ENCODE measurements at places on chromosomes 3 and 15.
A peak's percentile ranks its signal among the peaks of the same experiment; 100 is the strongest.

DNA sequence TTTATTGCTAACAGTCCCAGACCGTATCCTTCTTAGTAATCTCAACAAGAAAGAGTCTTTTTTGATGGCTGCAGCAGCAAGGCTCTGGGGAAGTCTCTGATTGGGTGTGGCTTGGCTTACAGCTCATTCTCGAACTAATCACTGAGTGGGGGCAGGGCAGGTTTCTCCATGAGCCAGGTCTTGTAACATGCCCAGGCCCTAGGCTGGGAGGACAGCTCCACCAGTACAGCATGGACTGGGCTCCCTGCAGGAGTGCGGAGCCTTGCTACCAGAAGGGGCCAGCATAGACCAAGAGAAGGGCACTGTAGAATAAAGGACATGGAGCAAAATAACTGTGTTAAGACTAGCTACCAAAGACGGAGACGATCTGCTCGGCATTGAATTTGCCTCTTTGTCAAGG is 7.2 kb downstream of the CD276 start:
- peak; percentile 1 for DNase-seq

DNA sequence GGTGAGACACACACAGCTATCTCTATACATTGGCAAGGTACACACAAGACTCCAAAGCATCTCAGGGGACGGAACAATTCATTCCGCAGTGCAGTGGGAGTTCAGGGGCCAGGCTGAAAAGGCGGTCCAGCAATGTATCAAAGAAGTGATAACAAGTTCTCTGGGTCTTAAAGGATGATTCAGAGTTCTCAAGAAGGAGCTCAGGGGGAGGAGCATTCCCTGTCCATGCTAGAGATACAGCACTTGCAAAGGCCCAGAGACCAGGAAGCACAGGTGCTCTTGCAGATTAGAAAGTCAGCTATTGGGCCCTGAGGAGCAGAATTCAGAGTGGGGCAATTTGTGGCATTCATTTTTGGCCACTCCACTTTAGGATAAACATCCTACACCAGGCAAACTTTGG is 34.9 kb downstream of the MECOM start:
- peak; percentile 36 for DNase-seq

GRCh38 chr15:56342653-56343052 is 22.6 kb upstream of the TEX9 start:
- DNase-seq: peak; percentile 97

DNA sequence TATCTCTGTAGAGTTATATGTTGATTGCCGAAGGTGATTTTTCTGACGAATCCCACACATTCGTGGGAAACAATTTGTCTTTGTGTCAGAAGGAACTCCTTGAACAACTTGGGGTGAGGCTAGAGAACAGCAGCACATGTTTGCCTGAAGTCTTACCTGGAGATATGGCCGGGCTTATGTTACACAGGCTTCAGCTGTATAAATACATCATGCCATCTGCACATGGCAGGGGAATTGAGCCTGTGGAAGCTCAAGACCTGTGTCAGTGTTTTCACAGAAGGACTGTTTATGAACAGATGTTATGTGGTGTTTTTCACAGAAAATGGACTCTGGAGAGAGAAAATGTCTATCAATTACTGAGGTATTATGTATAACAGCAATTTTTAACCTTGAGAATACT is 203.6 kb upstream of the MDFIC2 start:
- DNase-seq: peak; percentile 6

- DNase-seq: no peak
These were observed 234.8 kb downstream of the PDZRN3 start for GRCh38 chr3:73389928-73390327.

DNA sequence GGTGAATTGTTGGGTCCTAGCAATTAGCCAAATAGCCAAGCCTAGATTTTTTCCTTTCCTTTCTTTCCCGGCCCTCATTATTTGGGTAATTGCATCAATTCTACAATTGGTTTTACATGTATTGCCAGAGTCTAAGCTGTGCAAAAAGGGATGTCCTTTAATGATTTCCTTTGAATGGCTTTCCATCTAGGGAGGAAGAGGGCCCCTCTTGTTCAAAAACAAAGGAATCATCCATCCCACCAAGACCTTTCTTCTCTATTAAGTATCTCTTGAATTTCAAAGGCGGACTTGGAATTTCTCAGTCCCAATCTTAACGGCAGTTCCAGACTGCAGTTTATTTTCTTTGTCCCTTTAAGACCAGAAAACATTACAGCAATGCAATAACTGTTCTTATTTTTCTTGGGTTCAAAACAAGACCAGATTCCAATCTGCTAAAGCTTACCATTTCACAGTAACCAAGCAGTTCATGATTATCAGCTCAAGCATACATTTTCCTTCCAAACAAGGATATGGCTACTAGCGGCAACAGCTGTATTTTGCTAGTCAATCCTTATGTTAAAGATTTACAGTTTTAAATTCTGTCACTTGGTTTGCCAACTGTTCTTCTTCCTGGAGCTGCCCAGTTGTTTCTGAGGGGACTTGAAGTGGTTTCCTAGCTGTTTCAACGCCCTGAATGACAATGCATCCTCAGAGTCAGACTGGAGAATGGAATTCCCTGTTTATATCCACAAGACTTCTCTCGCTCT is 91.4 kb upstream of the LRIG1 start:
- DNase-seq: no peak

DNA sequence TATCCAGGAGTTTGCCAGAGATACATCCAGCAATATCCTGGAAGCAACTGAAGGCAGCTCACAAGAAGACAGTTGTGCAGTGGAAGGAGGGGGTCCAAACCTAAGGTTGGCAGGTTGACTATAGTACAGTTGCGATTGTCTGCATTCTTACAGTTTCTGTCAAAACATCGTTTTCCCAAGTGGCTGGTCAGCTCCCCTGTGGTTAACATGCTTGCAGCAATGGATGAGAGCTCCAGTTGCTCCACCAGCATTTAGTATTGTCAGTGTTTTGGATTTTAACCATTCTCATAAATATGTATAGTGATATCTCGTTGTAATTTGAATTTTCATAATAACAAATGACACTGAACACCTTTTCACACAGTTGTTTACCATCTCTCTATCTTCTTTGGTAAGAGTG is 31.5 kb downstream of the KLF13 start:
- DNase-seq: no peak

DNA sequence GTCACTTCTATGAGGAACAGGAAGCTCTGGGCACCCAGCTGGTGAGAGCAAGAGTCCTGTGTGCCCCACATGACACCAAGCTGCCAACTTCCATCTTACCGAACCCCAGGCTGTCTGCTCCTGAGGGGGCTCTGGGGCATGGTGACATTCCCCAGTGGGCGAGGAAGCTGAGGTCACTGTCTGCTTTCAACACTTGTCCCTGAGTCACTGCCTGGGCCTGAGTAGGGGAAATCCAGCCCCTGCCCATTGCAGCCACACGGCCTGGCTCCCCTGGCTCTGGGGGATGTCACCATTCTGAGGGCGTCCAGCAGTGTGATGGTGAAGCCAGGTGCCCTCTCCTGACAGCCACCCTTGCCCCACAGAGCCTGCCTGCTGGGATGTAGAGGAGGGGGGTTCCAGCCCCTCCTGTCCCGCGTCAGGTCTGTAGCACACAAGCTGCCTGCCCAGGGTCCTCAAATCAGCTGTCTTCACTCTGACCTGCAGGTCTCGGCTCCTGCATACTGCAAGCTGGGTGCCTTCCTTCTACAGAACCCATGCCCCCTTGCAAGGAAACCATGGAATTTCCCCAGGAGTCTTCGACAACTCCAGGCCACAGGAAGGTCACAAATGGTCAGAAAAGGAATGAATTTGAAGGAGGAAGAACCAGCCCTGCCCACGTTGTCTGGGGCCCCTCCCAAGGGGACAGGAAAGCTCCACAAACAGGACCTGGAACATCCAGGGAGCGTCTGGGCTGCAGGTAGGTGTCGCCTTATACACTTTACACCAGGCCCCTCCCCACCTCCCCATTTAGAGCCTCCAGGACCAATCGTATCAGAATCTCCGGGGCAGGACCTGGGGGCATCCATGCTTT is 69.9 kb upstream of the GATM start:
- no peak for DNase-seq

GRCh38 chr15:94066046-94066445 is 165.3 kb upstream of the MCTP2 start:
- no peak for DNase-seq

DNA sequence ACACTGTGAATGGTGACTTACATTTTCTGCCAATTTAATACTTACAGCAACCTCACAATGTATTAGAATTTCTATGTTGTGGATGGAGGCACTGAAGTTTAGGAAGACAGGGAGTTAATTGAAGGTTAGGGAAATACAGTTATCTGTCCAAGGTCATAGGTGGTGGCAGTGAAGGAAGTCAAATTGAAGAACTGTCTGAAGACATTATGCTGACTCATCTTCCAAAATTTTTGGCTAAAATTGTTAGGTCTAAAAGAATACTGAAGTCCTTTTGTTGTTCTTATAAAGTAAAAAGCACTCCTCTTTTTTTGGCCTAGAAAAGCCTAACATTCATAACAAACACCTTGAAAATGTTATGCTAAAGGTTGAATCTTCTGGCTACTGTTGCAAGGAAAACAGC is 27.7 kb downstream of the EMC4 start:
- no peak for DNase-seq

DNA sequence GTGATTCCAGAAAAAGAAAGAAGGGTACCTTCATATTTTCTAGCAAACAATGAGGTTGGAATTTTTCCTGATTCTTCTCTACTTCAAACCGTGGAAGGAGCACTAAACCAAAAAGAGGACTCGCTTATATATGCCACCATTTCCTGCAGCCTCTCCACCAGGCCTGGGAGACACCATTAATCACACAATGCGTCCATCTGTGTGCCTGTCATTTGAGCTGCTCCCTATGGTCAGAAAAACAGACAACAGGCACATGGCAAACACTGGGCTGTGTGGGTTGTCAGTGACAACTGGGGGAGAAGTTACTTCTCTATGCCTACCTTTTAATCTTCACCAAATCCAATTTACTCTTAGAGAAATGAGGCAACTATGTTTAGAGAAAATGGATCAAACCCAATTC is 71.9 kb downstream of the NR2F2 start:
- peak; percentile 69 for DNase-seq

DNA sequence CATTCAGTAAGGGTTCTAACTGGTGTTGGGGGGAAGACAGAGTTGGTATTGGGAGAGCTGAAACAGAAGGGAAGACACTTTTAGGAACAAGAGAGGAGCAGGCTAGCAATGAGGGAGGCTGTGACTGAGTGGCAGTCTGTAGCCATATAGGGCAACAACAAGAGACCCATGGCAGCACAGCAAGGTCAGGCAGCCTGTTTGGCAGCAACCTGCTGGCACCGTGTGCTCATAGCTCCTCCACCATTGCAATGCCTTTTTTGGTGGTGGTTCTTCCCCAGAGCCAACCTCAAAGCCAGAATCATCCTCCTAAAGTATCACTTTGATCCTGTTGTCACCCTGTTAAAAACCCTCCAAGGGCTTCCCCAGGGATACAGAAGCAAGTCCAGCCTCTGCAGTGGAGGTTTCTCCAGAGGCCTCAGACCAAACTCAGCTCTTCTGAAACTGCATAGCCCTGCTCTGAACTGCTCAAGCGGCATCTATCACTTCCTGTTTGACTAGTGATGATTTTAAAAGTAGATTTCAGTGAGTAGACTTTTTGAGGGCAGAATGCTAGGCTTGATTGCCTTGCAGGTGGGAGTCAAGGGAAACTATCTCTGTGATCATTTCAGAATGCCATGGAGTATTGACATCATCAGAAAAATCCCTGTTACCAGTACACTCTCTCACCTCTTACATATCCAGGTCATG is 176.9 kb downstream of the STAC start:
- DNase-seq: no peak

DNA sequence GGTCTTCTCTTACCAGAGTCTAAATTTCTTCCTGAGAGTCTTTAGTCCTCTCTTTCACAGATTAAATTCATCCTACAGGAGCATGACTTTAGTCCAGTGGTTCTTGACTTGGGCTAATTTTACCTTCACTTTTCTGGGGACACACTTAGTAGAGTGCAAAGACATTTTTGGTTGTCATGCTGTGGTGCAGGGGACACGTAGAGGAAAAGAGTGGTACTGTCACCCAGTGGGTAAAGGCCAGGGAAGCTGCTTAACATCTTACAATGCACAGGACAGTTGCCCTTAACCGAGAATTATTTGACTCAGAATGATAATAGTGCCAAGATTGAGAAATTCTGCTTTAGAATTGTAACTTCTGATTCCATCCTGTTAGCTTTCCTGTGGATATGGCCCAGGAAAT is 772.5 kb upstream of the GRM7 start:
- DNase-seq: no peak

DNA sequence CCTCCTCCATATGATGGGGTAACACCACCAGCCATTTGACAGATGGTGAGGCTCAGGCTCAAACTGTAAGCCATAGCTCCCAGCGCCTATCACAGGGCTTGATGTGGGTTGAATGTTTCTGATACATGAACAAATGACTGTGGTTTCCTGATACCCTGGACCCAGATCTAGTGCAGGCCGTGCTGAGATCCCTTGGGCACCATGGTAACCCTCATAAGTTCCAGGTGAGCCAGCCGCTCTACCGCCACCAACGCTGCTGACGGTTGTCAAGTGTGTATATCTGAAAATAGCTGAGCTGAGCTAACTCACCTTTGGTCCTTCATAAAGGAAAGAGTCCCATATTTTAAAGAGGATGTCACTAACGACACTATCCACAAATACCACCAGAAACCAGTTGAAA is 74.5 kb downstream of the TBC1D2B start:
- DNase-seq: peak; percentile 57

DNA sequence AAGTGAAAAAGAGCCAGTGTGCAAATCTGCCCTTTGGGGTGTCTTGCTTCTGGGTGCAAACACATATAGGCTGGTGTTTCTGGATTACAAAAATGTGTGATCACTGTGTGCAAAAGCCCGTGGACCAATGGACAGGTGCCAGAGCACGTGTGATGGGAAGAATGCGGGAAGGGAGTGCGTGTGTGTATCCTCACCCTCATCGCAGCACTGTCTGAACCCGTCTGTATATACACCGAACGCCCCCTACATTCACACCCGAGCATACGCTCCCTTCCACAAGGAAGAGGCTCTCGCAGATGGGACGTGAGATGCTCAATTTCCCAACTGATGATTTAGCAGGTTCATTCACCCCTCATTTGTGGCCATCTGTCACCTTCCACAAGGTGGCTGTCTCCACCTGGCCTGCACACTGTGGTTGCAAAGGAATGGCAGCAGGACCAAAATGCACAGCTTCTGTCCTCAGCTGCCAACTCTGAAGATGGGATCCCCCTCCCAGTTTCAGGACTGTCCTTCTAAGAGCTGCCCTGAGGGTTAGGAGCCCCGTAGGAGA is 19.4 kb upstream of the SLC6A1 start:
- no peak for DNase-seq

- no peak for DNase-seq
These were observed at the start of gene HESX1 for GRCh38 chr3:57199895-57200297. TSS of gene HESX1 (minus strand) at chr3:57199978. CDS start at chr3:57199918, 60 bp downstream.

GRCh38 chr15:80401456-80401855 is 2.7 kb upstream of the ARNT2 start:
- peak; percentile 2 for DNase-seq

GRCh38 chr3:39346785-39347585 is 17.5 kb downstream of the CCR8 start:
- no peak for DNase-seq

- no peak for DNase-seq
These were observed 749 bp downstream of the ITGA11 start for GRCh38 chr15:68431037-68431791.

- no peak for DNase-seq
These were observed 8.9 kb downstream of the ADCY5 start for GRCh38 chr3:123439806-123440580.
